Lung (tissue), 17 donors: ENCODE measurements at places on chromosomes 12 and 14.

- no peak for DNase-seq
Observed at GRCh38 chr12:2652401-2653081, 142.2 kb upstream of the FKBP4 start.

DNA sequence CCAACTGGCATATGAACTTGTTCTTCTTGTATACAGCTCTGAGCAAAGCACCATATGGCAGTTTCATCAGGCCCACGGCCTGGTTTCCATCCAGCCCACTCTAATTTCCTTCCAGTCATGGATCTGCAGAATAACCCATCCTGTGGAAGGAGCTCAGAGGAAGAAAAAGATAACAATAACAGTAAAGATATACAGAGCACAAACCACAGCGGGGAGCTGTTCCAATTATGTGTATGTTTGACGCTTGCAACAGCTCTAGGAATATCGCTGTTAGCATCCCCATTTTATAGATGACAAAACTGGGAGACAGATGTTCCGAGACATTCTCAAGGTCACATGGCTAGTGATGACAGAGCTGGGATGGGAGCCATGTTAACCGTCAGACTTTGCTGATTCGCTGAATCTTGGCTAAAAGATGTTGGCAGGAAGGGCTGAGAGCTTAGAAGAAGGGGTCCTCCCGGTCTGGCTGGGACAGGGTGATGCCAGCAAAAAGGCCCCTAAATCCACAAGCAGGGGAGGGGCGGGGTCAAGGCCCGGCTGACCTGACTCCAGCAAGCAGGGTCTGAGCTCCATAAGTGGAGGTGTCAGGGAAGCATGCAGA is 34.4 kb upstream of the CIPC start:
- peak; percentile 73 for DNase-seq

DNA sequence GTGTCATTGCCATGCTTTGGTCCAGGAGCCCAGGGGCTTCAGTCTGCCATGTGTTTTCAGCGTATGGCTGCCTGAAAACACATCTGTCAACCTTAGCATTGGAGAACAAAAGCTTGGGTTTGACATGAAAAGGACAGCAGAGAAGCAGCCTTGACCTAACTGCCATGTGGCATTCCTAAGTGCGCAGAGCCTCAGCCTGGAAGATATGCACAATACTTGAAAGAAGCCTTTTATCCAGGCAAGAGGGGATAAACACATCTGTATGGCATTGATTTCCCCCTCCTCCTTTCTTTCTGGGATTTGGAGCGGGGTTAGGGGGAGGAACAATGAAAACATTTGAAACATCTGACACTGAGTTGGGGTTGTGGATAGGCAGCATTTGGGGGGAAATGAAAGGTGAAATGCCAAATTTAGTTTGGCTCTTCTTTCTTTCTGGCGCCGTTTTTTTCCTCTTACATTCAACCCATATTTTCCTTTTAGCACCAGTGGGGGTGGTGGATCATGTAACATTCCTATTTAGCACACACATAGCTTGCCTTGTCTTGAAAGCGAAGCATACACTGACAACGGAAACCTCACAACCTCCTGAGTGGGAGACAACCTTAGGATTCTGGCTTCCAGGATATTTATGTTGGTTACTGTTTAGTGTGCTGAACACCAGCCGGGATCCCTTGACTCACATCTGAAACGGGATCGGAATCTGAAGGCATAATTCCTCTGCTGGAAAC is 177.0 kb downstream of the C12orf75 start:
- no peak for DNase-seq

- DNase-seq: peak; percentile 24
Observed at GRCh38 chr12:18496156-18496555, 234.8 kb downstream of the PIK3C2G start.

DNA sequence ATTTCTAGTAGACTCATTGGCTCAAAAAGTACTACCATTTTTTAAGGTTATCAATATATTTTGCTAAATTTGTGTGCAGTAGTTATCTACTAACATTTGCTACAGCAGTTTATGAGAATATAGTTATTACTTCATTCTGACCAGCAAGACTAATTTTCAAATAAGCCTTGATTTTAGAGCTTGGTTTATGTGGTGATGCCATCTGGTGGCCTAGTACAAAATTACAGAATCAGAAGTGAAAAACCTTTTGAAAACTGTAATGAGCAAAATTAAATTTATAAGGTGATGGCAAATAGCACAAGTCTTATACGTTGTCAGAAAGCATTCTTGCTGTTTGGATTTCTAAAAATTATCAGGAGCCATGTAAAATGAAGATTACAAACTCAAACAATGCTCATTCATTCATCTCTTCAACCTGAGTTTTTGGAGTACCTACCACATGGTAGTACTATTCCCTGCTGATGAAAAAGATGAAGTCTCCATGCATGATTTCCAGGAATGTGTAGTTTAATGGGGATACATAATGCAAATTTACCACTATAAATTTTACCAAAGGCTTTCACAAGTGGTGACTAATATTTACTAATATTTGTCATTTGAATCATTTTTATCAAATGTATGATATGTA is 51.0 kb downstream of the MAGOHB start:
- peak; percentile 53 for DNase-seq
